ENCODE measurements at places on chromosomes 1 and 21.

- DNase-seq = no peak
These were observed 43.8 kb upstream of the RAVER2 start for GRCh38 chr1:64701071-64701470.

DNA sequence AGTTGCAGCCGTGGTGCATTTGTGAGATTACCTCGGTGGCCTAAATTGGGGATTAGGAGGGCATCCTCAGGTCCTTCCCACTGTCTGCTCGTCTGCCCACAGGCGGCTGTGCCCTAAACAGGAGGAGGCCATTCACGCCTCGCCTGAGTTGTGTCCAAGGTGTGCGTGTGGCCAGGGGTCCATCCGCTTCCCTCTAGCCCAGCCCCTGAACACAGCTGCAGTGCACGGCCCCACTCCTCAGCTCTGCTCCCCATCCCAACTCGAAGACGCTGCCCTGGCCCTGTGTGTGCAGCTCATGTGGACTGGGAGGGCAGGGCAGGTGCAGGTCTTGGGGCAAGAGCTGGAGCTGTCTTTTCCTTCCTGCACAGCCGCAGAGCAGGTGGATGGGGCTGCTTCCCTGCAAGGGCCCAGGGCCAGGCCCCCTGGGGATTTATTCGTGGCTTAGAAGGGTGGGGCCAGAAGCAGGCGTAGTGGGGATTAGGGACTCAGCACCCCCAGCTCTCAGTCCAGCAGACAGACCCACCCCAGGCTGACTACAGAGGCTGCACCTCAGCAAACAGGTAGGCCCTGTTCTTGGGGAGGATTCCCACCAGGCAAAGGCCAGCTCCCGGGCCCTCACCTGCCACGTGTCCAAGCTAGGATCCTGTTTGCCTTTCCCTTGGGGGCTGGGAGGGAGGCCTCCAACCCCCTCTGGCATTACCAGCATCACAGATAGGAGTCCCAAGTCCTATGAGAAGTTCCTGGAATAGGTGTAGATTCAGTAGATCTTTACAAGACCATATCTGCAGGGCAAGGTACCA lies 4.3 kb downstream of the GUK1 start:
- no peak for DNase-seq

DNA sequence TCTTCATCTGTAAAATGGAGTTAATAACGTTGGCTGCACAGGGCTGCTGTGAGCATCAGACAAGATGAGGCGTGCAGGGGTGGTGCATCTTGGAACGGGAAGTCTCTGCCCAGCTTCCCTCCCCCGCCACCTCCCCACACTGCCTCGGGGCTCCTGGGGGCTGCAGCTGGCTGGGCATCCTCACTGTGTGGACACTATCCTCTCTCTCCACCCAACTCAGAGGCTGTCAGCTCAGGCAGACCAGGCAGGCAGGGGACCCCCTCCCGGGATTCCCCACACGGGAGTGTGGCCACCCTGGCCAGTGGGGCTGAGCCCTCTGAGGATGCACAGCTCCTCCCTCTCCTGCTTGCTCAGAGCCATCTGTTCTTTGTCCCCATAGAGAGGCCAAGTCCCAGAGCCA lies 122.7 kb downstream of the CCDC185 start:
- DNase-seq = no peak

GRCh38 chr21:33238565-33239255 lies 9.0 kb downstream of the IFNAR2 start:
- DNase-seq = no peak

DNA sequence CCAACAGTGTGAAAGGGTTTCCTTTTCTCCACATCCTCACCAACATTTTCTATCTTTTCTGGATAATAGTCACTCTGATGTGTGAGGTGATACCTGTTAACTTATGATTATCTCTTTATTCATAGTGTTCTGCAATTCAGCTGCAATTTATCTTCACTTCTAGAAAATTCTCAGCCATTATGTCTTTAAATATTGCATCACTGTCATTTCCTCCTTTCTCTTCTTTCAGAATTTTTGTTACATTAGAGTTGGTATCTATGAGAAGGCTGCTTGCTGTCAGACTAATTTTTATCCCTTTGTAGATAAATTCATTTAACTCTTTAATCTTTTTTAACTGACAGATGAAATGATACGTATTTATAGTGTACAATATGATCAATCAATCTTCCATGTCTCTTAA lies 30.5 kb upstream of the ATF3 start:
- DNase-seq = no peak

Measured in urinary bladder (tissue), 4 donors.